MG63 (cell line): ENCODE measurements at places on chromosomes 6 and 20. TPM values are rescaled to one million over a fixed set of nuclear protein-coding genes. Genes with fewer than 3 reads are reported as not detected.

GRCh38 chr6:66961191-66961590 is 1254.2 kb upstream of the EYS start:
- DNase-seq, result no peak

- no peak for DNase-seq
Measured at GRCh38 chr20:53752971-53753879, 159.6 kb upstream of the ZNF217 start.

GRCh38 chr6:95084867-95085266 is 492.5 kb upstream of the MANEA start:
- DNase-seq, result no peak

DNA sequence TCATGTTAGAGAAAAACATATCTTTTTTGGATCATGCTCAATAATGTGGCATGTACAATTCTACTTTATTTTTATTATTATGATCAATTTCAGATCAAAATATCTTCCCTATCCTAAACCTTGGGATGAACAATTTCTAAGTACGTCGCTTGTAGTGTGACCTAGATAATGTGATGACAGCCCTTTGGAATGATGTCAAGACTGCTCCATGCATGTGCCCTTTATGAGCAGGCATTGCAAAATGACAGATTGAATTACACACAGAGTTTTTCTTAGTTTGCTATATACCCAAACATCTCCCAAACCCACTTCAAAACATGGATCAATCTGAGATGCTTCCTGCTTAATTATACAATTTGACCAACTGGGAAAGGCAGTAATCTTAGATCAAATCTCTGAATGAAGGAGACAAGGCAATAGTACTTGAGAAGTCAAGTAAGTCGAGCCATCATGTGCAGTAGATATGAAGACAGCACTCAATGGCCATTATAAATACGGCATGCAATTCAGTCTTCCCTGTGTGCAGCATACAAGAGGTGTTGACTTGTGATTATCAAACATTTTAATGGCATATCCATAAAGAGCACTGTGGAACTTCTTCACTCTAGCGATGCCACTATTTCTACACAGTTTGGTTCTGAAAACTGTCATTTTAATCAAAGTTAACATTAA is 294.8 kb downstream of the RNF144B start:
- DNase-seq, result no peak

- DNase-seq, result no peak
Measured at GRCh38 chr6:69884231-69884630, 17.9 kb downstream of the COL19A1 start.

- no peak for DNase-seq
Measured at GRCh38 chr6:118537574-118537973, 10.5 kb upstream of the PLN start.

GRCh38 chr6:31659649-31660380 is 763 bp downstream of the C6orf47 start:
- no peak for DNase-seq

DNA sequence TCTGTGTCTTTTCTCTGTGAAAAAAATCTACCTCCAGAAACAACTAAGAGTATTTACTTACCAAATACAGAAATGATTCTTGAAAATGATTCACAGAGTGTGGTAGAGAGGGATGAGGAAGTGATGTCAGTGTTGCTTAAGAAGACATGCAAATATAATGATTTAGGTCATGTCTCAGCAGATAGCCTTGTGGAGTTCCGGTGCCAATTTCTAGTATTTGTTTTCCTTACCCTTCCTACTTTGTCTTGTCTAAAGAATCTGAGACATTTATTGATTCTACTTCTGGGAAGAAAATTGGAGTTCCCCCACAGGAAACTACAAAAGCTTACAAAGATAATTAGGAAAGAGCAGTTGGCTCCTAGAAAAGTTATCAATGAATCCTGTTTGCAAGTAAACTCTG is 68.8 kb downstream of the GJA1 start:
- no peak for DNase-seq

DNA sequence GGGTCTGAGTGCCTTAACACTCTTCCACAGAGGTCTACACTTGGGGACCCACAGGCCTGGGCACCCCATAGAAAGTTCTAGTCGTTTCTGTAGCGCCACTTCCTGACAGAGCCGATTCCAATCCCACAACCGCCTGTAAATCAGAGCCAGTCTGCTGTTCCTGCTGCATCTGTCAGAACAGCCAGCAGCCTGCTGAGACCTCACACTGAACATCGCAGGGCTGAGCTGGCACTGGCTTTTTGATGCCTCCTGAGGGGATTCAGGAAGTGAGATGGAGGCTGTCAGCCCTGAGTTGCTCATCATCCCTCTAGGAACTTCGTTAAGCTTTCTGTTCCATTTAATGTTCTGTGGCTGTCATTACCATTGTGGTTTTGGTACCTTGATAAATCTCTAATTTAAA is 48.9 kb downstream of the DCBLD1 start:
- DNase-seq, result no peak

DNA sequence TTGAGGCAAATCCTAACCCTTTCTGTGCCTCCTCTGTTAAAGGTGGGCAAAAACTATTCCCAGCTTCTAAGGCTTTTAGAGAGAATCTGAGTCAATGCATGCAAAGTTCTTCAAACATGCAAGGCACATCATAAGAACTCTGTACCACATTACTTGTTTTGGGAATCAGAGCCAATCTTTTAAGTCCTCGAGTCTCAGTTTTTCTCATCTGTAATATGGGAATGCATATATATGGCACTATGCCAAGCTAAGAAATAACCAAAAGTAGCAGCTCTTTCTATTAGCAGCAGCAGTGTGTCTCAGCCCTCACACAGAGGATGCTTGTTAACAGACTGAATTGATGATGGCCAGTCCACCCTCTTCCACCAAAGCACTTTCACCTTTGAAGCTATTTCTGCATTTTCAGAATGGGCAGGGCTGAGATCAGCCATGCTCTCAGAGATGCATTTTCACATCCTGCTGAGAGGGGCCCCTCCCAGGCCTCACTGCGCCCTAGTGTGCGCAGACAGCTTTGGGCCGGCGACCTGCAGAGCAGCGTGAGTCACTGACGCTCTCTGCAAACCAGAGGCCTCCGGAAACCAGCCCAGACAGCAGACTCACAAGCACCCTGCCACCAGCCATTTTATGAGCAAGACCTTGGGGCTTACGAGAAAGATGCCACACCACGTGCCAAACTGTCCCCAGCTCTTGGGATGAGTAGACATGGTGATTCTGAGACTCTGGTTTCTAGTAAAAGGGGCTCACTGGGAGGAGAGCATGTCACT is 138.0 kb downstream of the NFATC2 start:
- DNase-seq, result no peak

- DNase-seq, result no peak
Measured at GRCh38 chr6:89385156-89385667, 26.9 kb downstream of the RRAGD start.

- DNase-seq, result no peak
Measured at GRCh38 chr20:23223908-23224580, 126.5 kb upstream of the NXT1 start.

DNA sequence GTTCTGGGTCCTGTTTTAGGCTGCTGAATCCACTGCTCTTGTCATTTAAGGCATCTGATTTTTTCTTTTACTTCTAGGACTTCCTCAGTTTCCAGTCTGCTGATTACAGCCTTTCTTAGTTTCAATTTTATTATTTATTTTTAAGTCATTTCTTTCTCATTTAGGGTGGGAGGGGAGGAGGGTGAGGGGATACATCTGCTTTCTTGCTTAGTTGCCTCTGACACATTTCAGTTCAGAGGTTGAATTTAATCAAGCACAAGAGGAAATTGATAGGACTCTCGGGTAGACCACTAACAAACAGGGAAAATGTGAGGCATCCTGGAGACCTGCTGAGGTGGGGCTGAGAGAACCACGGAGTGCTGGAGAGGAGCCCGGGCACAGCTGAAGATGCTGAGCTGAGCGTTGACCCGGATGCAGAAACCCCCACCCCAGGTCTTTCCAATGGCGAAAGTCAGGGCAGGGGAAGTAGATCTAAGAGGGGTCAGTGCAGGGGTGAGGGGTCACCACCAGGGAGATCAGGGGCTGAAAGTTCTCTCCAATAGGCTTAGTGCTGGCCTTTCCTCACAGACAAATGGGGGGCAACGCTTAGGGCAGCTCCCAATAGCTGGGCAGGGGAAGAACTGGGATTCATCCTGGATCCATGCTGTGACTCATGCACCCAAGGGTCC is 7.6 kb upstream of the TREML2 start:
- no peak for DNase-seq

DNA sequence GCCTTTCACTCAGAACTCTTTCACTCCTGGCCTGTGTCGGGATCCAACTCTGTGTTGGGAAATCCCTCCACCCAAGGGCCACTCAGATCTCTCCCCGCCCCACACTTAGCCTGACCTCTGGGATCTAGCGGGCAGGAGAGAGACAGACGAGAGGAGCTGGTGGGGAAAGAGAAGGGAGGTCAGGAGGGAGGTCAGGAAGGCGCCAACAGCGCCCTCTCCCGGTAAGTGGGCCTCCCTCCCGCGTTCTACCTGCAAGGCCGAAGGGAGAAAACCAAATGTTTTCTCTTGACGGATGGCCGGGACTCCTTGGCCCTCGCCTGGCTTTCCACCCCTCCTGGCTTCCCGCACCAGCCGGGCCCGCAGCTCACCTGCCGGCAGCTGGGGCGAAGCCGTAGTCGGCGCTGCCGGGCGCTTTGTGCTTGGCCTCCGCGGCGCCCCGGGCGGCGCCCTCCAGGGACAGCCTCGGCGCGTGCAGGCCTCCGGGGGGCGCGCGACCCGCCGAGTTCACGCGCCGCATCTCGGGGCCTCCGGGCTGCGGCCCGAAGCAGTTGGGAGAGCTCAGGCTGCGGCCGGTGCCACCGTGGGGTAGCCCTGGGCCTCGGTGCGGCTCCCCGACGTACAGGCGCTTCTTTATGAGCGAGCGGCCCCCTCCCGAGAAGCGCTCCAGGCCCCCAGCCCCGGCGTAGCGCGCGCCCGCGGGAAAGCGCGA is 38.2 kb downstream of the C6orf132 start:
- DNase-seq, result no peak

- no peak for DNase-seq
Measured at GRCh38 chr20:49694450-49695071, 19.1 kb downstream of the B4GALT5 start.

DNA sequence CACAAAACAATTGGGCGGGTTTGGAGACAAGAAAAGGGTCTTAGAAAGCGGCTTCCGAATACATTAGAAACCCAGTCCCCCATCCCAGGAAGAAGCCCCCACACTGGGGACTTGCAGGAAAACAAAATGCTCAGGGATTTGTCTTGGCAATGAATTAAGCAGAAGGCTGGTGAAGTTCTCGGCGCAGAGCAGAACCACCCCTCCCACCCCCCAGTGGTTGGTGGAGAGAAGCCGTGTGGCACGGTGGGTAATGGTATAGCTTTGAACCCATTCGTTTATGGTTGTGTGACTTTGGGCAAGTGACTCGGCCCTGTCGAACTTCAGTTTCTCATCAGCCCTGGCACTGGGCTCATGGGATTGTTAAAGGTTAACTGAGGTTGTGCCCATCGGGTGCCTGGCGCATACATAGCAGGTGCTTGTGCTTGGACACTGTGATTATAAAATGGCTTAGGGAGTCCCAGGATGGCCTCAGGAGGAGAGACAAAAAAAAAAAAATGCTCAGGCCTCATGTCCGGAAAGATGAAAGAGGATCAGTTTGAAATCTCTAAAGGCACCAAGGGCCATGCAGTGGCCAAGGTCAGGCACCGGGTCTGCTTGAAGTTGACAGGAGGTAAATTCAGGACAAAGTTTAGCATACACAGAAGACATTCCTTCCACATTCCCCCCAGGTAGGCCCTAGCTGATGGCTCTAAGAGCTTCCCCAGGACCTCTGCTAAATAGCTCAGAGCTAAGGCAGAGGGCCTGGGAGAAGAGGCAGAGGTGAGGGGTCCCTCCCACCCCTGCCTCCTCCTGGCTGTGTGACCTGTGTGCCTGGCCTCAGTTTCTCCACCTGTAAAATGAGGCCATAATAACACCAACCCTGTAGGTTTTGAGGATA is 120.1 kb upstream of the PTPN1 start:
- no peak for DNase-seq

GRCh38 chr6:88983532-88983931 is 20.1 kb upstream of the RNGTT start:
- peak; percentile 44 for DNase-seq

DNA sequence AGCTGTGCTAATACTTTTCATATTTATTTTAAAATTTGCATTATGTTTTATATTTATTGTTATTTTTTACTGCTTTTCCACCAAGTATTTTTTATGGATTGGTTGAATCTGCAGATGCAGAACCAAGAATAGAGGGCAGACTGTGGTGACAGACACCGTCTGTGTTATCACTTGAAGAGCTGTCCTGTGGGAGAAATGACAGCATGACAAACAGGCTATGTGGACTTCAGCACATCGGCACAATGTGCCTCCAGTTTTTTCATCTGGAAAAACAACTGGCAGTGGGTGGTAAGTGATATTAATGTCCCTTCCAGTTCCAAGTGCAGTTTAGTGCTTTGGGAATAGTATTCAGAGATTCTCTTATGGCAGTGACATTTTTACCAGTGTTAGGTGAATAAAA is 492.9 kb downstream of the PRKN start:
- DNase-seq, result no peak

GRCh38 chr6:105967917-105968602 is 118.1 kb upstream of the PRDM1 start:
- no peak for DNase-seq

DNA sequence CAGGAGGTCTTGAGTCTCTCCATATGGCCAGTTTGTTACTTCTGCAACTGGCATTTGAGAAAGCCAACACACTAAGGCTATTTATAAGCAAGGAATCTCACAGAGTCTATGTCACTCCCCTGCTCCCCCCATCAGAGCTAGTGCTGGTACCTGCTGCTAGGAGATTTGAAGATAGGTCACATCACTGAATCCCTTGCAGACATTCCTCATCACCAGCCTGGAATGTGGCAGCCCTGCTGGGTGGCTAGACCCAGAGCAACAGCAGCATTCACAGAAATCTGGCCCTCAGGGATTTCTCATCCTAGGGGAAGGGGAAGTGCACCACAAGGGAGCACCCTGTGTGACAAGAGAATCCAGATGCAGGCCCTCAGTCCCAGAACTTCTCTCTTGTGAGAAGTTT is 672.1 kb downstream of the HACE1 start:
- no peak for DNase-seq

The SUMO4 gene
- total RNA-seq, result 8.4 TPM in 1 of 2 replicates, not detected in the other

The GJA10 gene
- total RNA-seq, result not detected in 2 replicates

The NKX2-2 gene
- 3.1 and 8.1 TPM in 2 replicates for total RNA-seq

The GSTA2 gene
- total RNA-seq, result 0.63 TPM in 1 of 2 replicates, not detected in the other

The SLC17A9 gene
- not detected in 2 replicates for total RNA-seq

The CLPSL2 gene
- total RNA-seq, result not detected in 2 replicates

The SLC17A2 gene
- total RNA-seq, result not detected in 2 replicates

The KCNB1 gene
- total RNA-seq, result 6.5 and 7.0 TPM in 2 replicates
